Globus pallidus (tissue), 1 donor: ENCODE measurements at places on chromosomes 3 and 15.

- DNase-seq, result peak; percentile 20
Measured at GRCh38 chr15:98599909-98600691, 48.2 kb upstream of the IGF1R start.

DNA sequence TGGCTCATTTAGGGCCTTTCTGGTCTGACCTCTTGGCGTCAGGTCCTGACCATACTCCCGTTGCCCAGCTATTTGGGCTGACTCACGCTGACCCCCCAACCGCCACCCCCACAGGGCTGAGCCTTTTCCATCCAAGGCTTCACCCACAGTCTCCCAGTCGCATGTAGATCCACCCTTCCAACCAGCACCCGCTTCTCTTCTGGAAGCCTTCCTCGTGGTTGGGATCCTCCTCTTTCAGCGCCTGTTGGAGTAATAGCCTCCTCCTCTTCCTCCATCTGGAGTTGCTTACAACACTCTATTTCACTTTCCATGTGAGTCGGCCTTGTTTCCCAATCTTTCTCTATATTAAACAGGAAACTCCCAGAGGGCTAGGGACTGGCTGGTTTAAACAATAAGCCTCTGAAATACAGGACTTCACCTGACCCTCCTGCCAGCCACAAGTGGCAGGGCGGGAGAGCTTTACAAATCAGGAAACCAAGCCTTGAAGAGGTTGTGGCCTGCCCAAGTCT, 2.1 kb upstream of the ALAS1 start:
- no peak for DNase-seq

- DNase-seq, result no peak
Measured at GRCh38 chr3:68924897-68925296, 7.5 kb downstream of the TAFA4 start.

DNA sequence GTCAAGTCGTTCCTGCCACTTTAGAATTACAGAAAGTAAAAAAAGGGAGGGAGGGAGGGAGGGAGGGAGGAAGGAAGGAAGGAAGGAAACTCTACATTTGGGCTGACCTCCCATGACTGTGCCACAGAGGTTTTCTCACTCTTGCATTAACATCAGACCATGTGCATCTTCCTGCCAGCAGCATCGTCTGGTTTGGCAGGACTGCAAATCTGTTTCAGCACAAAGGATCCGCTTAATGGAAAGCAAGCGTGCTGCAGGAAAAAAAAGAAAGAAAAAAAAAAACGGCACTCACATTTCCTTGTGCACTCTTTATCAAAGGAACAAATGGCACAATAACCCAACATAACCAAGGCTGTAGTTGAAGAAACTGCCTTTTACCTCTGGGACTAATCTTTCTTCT, 148.8 kb upstream of the HES1 start:
- no peak for DNase-seq

DNA sequence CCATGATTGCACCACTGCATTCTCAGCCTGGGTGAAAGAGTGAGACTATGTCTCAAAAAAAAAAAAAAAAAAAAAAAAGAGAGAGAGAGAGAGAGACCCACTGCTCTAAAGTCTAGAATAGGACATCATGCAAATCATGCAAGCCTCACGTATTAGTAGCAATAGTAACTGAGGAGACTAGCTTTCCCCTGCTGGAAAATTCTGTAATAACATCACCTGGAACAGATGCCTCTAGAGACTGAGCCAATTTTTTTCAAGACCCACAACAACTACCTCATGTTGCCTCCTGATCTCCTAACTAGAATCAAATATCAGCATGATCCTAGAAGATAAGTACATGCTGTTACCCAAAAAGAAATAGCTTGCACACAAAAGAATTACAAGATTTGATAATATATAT, 461.9 kb downstream of the AGBL1 start:
- DNase-seq, result no peak

DNA sequence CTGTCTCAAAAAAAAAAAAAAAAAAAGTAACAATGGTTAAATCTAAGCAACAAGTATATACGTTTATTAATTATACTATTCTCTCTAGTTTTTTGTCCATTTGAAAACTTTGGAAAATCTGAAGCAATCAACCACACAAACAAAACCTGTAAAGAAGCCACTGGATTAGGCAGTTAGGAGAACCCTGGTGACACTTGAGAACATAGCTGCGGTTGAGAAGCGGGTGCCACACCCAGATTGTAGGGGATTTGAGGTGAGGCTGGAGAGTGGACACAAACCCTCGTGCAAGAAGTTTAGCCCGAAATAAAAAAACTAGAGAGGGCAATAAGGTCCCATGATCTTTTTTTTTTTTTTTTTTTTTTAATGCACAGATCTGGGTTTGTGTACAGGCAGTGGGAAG, 25.9 kb upstream of the ZBTB38 start:
- DNase-seq, result no peak

- no peak for DNase-seq
Measured at GRCh38 chr15:52584414-52584813, 15.6 kb upstream of the ARPP19 start.

GRCh38 chr15:32994810-32995424, 199.6 kb downstream of the FMN1 start:
- DNase-seq, result peak; percentile 19

DNA sequence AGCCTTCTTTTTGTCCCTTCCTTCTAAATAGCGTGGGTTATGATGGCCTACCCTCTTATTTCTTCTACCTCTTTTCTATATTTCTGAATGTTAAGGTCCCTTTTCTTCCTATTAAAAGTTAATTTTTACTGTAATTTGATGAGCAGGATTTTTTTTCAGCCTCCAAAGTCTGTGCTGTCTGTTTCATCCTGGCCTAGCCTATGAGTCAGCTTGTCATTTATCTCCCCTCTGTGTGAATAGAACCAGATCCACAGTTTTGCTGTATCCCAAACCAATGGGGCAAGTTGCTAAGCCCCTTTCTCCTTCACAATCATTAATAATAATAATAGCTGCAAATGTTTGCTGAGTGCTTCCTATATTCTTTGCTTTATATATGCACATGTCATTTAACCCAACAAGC, 18.1 kb upstream of the C3orf38 start:
- DNase-seq, result no peak

DNA sequence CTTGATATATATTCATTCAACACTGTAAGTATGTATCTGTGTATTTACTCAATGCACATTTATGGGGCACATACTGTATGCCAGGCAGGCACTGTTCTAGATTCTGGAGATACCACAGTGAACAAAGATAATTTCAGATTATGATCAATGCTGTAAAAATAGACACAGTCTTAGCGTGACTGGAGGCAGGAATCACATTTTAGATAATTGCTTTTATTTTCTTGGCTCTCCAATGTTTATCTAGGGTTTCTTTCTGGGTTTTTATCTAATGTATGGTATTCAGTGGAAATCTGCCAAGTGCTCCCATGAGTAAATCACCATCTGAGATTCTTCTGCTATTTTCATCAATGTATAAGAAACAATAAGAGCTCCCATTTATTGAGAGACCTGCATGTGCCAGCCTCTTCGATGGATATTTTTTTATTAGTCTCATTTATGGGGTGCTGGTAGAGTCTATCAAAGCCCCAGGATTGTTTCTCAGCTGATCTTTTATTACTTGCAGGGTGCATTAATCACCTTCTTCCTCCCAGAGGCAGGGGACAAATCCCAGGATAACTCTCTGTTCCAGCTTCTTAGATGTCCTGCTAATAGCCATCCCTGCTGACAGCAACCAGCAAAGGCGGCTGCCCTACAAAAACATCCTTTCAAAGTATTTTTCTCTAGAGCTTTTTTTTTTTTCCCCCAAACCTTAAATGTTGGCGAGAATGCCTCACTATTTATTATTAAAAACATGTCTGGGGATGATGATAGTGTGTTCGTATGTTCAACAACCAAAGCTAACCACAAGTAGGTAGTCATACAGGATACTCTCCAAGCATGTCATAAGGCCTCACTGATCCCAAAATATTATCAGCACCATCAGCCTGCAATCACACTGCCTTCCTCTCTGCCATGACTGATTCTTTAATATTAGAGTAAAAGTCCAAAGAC, 331.0 kb upstream of the RASGRP1 start:
- no peak for DNase-seq

DNA sequence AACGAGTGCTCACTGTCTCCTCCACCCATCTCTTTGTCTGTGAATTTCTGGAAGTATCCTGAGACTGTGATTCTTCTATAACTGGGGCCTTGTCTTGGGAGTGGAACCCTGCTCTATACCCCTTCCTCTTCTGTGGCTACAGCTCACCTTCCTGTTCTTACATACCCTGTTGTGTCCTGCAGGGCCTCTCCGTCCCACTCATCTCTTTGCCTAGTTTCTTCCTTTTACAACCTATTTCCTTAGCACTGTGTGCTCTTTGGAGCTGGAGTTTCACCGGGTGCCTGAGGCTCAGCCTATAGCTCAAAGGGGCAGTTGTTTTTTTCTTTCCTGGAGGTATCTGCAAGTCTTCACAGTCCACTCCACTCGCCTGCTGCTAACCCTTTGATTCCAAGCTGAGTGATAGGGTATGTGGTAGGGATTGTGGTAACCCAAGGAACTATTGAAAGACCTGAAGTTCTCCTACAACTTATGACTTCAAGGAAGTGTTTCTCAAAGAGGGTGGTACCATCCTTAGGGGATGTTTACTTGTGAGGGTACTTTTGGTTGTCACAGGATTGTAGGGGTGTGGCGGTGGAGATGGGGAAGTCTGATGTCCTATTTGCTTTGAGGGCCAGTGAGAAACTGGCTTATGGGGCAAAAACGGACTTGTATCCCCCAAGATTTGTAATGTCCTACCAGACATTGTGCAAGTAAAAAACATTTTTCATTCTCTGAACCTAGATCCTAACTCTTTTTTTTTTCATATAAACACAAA, 66.6 kb upstream of the ARL8B start:
- DNase-seq, result no peak

DNA sequence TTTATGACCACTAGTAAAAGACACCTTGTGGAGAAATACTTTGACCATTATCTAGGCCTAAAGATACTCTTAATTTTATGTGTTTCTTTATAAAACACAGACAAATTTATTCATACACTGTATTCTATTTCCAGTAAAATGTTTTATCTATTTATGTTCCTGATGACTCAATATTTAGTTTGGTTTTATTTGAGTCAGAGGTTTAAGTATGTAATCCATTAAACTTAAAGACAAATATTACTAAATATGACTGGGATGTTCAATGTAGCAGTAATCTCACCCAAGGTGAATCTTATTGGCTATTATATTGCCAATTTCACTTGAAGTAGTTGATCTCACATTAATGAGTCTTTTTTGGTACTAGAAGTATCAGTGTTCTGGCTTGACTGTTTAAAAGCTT, 799.7 kb downstream of the CADM2 start:
- no peak for DNase-seq

DNA sequence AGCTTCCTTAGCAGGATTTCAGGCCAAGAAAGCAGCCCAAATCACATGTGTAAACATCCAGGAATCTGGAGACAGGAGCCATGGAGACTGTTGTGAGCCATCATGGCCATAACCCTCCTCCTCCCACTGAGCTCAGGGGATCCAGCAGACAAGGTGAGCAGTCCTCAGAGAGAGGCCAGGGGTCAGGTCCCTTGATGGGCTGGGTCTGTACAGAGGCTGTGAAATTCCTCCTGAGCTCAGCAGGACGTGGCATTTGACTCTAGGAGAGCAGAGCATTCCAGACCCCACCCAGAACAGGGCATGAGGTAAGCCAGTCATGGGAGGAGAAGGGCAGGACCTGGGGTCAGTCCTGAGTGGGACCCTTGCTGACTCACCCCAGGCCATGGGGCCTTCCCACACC, 67.0 kb upstream of the ACAN start:
- DNase-seq, result no peak

- peak; percentile 89 for DNase-seq
Measured at GRCh38 chr3:50227390-50228183, 8.4 kb upstream of the GNAI2 start.

DNA sequence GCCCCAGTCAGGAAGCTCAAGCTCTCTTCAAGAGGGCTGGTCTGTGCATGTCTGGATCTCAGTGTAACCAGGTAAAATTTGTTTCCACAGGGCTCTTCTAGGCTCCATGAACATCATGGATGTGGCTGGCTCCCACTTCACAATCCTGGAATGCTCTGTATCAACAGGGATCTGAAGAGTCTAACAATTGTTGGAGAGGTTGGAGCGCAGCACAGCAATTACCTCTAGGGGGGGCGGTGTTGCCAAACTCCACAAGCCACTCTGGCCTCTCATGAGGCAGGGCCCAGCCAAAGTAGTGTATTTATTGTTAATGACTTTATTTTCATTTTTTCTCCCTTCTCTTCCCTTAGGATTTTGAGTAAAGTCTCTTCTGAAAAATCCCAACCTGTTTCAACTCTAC, 6.1 kb upstream of the EIF2B5 start:
- no peak for DNase-seq

- DNase-seq, result no peak
Measured at GRCh38 chr3:110811050-110811449, 260.6 kb upstream of the NECTIN3 start.
